Activated CD8-positive, alpha-beta memory T cell treated with anti-CD3 and anti-CD28 coated beads for 4 hours (primary cell): ENCODE measurements at places on chromosomes 1 and 21.

- DNase-seq = no peak
Observed at GRCh38 chr1:7503691-7504437, 267.2 kb upstream of the VAMP3 start.

DNA sequence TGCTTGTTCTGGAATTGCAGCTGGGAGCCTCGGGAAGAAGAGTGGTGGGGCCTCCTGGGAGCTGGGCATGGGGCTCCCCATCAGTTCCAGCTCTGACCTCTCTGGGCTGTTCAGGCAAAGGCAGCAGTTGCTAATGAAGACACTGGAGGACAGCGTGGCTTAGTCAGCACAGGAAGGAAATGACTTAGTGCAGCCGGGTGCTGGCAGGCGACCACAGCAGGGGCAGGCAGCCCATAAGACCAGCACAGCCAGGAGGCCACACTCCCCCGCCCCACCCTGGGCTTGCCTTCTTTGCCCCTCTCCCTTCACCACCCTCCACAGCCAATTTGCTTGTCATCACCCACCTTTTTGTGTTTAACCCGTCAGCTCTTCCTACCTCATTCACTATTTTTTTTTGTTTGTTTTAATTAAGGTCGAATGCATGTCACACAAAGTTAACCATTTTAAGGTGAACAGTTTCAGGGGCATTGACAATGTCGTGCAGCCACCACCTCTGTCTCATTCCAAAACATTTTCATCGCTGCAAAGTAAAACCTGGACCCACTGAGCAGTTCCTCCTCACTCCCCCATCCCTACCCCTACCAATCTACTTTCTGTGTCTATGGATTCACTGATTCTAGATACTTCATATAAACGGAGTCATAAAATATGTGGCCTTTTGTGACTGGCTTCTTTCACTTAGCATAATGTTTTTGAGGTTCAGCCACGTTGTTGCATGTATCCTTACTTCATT lies 10.9 kb downstream of the OLIG2 start:
- peak; percentile 10 for DNase-seq

- no peak for DNase-seq
Observed at GRCh38 chr1:53587252-53587988, 128.2 kb downstream of the DMRTB1 start.

- DNase-seq = no peak
Observed at GRCh38 chr1:172469717-172470116, 25.8 kb upstream of the PIGC start.

- no peak for DNase-seq
Observed at GRCh38 chr1:2019172-2019543, at the start of gene GABRD. Gene GABRD (plus strand): TSS chr1:2019345. CDS start chr1:2019424, 79 bp downstream.

DNA sequence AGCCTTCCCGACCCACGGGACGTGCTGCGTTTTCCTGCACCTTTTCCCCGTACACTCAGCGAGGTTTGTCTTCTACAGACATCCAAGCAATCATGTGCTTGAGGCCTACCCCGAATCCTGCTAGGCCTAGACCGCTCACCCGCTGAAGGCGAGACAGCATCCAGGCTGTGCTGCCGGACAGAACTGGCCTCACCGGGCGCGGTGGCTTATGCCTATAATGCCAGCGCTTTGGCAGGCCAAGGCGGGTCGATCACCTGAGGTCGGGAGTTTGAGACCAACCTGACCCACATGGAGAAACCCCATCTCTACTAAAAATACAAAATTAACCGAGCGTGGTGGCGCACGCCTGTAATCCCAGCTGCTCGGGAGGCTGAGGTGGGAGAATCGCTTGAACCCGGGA lies 54.1 kb downstream of the ECE1 start:
- no peak for DNase-seq

GRCh38 chr1:92577261-92577895 lies 90.7 kb upstream of the GFI1 start:
- DNase-seq = no peak

- no peak for DNase-seq
Observed at GRCh38 chr1:168090395-168090794, 46.3 kb downstream of the GPR161 start.

DNA sequence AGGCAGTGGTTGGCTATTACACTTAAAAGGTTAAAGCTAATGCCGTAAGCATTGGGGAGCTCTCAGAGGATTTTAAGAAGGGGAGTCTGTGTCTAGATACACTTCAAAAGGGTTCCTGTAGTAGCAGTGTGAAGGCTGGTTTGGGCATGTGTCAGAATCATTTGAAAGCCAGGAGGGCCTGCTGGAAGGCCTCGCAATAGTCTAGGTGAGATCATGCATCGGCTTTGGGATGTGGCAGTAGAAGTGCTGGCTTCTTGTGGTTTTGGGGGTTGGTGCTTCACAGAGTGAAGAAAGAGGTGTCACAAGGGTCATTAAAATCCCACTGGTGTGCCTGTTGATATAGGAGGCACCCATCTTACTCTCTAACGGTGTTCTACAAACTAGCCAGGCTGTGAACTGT lies 85.7 kb downstream of the ST6GALNAC3 start:
- no peak for DNase-seq

- DNase-seq = no peak
Observed at GRCh38 chr1:204974327-204974726, 68.7 kb upstream of the CNTN2 start.

DNA sequence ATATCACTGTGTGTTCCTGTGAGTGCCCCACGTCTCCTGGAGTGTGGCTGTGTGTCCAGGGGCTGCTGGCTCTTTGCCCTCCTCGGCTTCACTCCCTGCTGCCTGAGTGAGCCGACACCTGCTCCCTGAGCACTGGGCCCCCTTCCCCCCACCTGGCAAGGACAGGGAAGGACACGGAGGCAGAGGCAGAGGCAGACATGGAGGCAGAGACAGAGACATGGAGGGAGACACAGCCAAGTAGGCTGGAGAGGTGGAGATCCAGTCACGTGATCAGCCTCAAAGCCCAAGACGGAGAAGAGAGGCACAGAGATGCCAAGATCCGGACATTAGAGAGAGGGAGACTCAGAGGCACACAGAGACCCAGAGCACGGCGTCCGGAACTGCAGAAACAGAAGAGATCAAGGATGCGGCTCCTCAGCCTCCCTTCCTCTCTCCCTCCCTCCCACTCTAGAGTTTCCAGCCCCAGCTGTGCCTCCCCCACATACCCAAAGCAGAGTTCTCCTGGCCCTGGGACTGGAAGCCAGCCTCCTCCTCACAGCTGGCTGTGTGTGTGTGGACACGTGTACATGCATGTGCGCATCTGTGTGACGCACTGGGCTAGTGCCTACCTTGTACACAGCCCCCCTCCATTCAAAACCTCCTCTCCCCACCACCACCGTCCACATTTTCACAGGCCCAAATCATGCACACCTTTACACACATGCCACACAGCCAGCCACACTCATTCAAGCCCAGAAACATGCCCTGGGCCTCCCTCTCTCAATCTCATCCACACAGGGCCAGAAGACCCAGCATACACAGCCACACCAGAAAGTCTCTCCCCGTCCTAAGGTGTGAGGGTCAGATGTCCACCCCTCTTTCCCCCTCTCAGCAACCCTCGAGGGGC lies 39.1 kb upstream of the WASF2 start:
- DNase-seq = no peak

- DNase-seq = no peak
Observed at GRCh38 chr21:46555225-46555617, 49.7 kb downstream of the S100B start.

DNA sequence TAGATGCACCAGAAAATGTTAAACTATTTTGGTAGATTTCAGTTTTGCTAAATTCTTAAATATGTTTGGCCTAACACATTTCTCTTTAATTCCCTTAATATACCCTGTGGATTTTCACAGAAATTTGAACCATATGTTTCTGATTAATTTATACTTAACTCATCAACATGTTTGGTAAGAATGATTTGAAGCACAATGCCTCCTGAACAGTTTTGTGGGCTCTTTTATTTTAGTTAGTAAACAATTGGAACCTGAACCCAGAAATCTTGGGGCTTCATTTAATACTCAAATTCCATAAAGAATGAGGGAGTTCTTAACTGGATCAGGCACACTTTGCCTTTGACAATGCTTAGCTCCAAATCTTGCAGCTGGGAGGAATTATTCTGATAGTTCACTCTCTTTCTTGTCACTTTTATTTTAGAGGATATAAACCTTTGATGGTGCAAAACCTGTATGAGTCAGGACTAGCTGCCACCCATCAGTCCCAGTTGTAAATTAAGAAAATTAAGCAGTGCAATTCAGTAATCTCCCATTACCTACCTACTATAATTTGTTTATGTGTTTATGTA lies 24.6 kb upstream of the LYPLAL1 start:
- no peak for DNase-seq

DNA sequence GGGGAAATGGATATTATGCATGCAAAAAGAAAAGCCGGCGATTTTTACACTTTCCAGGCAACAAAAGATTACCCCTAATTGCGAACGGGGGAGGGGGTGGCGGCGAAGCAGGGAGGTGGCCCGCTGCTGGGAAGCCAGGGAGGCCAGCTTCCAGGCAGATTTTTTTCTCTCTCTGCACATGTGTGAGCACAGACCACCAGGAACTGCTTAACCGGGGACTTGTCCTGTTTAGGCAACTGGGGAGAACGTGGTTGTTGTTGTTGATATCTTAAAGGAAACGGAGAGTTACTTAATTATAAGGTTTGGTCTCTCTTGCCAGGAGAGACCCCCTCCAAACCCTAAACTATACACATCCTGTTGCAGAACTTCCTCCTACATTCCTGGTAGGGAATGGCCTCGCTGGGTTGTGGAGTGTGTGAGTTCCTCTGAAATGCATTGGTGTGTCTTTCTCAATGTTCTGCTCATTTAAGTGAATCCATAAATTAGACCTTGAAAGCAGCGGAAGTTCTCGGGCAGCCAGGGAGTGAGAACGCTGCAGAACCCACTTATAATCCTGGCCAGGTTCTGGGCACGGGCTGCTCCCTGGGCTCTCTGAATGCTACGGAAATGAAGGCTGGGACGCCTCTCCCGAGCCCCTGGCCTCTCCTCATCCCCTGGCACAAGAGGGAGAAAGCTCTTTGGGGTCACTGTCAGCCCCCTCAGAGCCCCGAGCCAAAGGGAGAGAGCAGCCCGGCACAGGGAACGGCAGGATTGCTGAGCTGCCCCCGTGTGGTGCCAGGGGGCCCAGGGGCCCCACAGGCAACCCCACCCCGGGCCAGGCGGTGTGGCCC lies 250.0 kb downstream of the FOXD2 start:
- DNase-seq = no peak

GRCh38 chr21:45725844-45726200 lies 82.3 kb downstream of the PCBP3 start:
- no peak for DNase-seq

GRCh38 chr1:78143152-78143551 lies 97.4 kb downstream of the GIPC2 start:
- DNase-seq = no peak

DNA sequence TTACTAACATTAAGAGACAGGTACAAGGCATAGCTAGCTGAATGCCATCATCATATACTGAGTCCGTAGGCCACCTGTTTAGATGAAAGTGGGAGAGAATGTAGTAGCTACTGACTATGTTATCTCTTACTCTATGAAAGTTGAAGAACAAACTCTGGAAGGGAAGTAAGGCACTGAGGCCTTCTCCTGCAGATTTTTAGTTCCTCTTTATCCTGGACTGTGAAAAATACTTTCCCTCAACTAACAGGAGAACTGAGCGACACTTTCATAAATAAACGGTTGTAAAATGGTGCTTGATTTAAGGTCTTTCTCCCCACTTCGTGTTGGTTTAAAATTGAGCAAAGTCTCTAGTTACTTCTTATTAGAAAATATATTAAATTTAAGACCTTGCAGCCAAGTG lies 101.9 kb downstream of the FNBP1L start:
- DNase-seq = no peak

GRCh38 chr1:167782946-167783345 lies 61.2 kb downstream of the MPZL1 start:
- DNase-seq = no peak

- peak; percentile 29 for DNase-seq
Observed at GRCh38 chr1:154186177-154186576, 5.7 kb downstream of the TPM3 start.

DNA sequence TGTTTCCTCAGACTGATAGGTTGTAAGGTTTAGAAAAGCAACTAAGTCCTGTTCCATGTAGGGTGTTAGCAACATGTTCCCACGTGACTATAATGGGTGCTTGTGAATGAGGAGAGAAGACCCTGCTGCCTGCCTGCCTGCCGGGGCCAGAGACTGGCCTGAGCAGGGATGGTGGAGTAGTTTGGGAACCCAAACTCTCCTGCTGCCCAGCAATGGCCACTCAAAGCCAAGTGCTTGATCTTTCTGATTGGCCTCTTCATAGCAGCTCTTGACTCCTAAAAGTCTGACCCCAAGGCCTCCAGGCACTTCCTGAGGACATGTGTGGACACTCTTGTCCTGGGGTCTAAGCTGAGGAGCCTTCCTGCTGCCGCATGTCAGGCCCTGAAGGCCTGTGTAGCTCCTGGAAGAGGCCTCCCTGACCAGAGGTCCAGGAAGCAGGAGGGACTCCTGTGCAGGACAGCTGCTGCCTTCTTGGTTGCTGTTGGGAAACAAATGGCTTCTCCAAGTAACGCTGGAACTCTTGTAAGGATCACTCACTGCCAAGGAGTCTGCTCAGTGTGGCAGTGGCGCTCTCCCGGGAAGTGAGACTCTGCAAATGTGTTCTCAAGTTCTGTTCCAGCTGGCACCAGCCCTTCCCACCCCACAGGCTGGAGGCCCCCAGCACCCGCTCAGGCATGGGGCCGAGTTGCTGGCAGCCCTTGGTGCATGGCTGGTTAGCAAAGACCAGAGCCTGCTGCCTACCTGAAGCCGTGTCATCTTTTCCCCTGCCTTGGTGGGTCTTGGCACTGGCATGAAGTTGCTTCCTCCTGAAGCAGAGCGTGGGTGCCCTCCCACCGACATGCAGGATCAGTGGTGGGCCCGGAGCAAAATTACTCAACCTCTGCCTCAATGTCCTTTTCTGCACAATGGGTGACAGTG lies 35.5 kb downstream of the MAN1C1 start:
- DNase-seq = no peak

GRCh38 chr1:44801491-44802305 lies 1.5 kb downstream of the PLK3 start:
- DNase-seq = no peak

DNA sequence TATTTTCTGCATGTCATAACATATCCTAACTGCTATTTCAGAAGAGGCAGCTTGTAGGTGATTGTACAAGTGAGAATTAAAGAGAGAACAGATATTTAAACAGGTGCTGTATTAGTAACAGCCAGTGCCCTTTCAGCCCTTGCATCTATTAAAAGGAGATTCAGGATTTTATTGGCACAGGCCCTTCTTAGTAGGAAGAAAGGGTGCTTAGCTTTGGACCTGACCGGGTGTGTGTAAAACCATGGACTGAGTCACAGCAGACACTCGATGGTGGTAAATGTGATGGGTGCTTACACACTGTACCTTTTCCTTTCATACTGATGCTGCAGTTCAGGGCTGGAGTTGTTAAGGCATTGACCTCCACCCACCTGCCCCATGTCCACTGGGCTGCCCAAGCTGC lies 12.7 kb upstream of the CD101 start:
- no peak for DNase-seq
